ENCODE measurements at places on chromosomes 13 and 19.

- DNase-seq = no peak
Observed at GRCh38 chr13:20387441-20387971, 138.2 kb downstream of the CRYL1 start.

DNA sequence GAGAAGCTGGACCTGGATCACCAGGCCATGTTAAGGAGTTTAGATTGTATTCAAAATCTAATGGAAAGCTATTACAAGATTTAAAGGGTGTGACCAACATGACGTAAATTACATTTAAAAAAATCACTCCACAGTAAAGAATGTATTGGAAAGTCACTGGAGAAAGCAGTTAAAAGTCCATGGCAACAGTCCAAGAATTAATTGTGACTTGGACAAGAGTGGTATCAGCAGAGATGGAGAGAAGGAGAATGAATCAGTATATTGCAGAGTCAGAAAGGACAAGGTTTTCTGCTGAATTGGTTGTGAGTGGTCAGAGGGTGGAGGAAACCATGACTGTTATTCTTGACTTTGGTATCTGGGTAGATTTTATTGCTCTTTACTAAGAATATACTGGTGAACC is 535.1 kb upstream of the SLITRK1 start:
- no peak for DNase-seq

DNA sequence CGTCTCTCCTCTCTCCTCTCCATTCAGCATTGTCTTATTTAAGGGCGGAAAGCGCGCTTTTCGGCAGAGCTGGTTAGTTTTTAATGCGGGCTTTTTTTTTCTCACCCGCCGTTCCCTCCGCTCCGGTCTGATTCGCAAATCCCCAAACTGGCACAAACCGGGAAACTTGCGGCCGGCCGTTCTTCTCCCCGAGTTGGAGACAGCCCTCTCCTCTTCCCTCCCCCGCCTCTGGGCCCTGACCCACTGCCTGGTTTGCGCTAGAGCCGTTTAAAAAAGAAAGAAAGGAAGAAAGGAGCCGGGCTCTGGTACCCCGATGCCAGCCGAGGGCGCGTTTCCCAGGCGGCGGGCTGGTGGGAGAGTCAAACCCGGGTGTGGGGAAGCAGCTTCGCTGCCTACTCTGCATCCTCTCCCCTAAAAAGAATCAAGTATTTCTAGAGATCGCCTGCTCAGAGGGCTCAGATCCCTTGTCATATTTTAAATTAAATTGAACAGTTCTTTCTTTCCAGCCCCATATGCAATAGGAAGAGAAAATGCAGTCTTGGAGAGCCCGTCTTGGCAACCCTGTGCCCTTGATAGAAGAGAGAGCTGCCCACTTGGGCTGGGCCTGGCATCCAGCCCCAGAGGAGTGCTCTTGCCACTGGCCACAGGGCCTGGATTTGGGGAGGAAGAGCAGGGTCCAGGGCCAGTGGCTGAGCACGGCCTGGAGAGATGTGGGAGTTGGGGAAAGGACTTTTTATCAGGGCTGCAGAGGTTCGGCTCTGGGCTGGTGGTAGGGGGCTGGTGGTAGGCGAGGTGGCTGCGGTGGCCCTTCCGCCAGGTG is 19.0 kb downstream of the NFIX start:
- no peak for DNase-seq

- no peak for DNase-seq
Observed at GRCh38 chr19:5210556-5210955, 130.1 kb downstream of the PTPRS start.

DNA sequence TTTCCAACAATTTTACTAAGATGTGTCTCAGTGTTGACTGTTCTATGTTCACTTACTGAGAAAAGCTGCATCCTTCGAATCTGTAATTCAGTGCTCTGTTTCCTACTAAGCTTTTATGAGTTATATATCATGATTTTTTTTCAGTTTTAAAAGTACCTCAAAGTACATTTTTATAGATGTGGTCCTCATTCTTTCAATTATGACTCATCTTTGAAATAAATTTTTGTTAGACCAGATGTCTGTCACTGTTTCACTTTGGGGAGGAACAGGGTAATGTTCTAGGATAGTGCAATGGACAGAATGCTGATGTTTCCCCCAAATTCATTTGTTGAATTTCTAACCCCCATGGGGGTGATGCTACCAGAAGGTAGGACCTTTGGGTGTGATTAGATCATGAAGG is 74.8 kb downstream of the NALCN start:
- DNase-seq = no peak

- DNase-seq = no peak
Observed at GRCh38 chr13:42394361-42394708, 122.4 kb downstream of the AKAP11 start.

GRCh38 chr19:2477732-2478191 is 1.8 kb downstream of the GADD45B start:
- no peak for DNase-seq

- DNase-seq = no peak
Observed at GRCh38 chr13:77979721-77980385, 61.2 kb upstream of the EDNRB start.

DNA sequence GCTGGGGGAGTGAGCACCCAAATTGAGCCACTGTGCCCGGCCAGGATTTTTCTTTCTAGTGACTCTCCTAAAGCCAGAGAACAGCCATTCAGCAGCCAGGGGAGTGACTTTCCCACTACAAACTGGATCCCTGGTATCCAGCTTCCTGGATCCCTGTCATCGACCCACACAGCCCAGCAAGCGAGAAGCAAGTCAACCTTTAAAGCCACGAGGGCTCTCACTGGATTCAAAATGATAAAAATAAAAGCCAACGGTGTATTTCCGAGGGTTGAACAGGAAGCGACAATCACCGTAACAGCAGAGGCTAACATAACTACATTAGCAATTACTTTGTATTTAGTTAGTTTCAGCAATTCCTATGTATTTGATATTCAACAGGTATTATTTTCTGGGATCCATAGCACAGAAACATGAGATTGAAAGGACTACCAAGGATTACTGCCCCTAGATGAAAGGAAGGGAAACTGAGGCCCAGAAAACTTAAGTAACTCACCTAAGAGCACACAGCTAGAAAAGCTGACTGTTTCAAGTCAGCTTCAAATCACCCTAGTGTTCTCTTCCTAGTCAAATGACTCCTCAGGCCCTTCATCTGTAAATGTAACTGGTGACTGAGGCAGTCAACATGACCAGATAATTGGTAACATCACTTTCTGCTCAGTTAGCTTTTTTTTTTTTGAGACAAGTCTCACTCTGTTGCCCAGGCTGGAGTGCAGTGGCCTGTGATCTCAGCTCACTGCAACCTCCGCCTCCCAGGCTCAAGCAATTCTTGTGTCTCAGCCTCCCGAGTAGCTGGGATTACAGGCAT is 2.7 kb downstream of the RFX1 start:
- DNase-seq = no peak

DNA sequence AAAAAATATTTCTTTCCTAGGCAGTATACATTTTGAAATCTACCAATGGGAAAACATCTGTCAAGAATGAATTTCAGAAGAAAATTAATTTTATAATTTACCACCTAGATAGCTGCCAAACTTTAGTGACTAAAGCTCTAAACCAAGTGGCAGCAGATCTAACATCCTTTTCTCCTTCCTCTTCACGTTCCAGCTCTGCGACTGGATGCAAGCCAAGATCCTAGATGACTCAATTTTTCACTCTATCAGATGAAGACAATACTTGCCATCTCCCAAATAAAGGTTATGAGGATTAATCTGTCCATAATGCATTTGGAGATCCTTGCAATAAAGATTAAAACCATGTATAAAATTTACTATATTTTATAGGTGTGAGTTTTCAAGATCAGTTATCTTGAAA is 66.7 kb upstream of the MIR17HG start:
- DNase-seq = no peak

DNA sequence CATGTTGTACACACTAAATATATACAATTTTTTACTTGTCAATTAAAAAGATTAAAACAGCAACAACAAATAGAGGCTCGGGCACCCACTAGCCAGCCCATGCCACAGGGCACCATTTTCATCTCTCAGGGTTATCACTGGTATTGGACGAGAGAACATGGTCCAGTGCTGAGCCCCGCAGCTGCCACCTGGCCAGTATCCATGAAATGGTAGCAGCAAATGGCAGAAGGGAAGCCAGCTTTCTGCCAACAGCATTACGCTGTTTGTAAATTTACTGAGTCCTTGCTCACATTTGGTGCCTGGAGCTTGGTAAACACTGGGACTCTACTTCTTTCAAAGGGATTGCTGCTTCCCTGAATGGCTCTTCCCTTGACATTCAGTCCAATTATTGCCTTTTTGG is 87.9 kb upstream of the WASF3 start:
- DNase-seq = no peak

DNA sequence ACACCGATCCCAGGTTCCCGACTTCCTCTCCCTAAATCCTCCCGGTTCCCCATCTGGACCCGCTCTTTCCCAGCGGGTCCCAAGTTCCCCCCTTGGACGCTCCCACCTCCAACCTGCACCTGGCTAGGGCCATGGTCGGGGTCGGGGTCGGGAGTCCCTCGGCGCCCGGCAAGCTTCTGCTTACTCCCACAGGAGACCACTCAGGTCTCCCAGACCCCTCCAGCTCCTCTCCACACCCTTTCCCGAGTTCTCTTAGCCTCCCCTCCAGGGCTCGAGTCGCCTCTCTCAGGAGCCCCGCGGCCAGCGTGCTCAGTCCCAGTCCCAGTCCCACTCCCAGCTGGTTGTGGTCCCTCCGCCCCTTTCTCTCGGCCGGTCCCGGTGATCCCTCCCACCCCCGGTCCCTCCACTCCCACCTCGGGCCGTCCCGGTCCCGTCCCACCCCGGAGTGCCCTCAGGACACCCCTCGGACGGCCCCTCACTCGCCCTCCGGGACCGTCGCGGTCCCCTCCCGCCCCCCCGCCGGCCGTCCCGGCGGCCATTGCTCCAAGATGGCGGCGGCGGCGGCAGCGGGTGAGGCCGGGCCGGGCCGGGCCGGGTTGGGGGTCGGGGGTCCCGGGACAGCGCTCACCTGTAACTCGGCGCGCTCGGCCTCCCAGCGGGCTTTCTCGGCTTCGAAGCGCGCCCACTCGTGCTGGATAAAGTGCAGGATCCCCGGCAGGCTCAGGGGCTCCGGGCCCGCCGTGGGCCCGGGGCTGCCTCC is at the start of gene FKRP:
Gene FKRP, plus strand, starts transcription at position 537 of the 760 bp plus-strand sequence. CDS start 9,394 bp downstream, outside the sequence.
- DNase-seq = no peak

GRCh38 chr13:33872005-33872351 is 54.0 kb downstream of the RFC3 start:
- no peak for DNase-seq

DNA sequence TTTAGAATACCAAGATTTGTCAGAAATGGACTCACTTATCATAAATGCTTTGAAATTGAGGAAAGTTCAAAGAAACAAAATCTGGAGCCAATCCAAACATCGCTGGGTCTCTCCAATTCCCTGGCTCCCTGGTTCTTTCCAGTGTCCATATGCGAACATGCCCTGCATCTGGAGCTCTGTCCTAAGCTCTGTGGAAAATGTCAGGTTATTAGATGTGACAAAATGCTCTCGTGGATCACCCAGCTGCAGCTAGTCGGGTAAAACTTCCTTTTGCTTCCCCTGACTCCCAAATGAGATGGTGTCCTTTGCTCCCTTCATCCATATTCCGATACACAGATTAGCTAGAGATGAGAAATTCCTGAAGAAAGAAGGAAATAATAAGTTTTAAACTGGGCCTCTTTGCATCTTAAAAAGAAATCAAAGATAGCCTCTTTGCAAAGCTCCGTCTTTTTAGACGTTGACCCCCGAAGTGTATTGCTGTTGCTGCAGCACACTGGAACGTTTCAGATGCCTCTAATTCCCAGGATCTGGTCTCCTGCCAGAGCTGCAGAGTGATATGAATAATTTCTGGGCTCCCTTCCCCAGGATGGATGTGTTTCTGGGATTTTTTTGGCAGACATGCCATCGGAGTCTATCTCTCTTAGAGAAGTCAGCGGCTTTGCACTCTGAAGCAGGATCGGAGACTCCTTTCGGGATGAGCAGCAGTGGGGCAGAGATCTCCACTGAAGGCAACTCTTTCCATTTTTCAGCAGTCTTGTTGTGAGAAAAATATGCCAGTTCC is 102.9 kb downstream of the TEX26 start:
- DNase-seq = no peak

DNA sequence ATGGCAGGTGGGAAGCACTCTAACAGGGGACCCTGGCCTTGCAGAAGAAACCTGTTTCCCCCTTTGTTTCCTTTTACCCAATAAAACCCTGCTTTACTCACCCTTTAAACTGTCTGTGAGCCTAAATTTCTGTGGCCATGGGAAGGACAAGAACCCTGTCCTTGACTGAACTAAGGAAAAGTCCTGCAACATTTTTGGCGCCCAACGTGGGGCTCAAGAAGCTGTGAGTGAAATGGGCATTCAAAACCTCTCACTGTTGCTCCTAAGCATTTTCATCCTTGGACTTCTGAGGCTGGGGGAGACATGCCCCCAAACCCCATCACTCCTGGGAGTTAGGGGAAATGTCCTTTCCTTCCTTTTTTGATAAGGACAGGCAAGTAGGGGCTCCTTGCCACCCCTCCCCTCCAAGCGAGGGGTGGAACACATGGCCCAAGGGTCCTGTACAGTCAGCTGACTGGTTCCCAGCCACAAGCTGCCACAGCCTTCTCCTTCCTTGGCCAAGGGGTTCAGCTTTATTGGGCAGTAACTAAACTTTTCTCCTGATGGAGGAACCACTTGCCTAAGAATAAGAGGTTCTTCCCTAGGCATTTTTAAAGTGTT is 381.6 kb downstream of the KLF5 start:
- DNase-seq = no peak

DNA sequence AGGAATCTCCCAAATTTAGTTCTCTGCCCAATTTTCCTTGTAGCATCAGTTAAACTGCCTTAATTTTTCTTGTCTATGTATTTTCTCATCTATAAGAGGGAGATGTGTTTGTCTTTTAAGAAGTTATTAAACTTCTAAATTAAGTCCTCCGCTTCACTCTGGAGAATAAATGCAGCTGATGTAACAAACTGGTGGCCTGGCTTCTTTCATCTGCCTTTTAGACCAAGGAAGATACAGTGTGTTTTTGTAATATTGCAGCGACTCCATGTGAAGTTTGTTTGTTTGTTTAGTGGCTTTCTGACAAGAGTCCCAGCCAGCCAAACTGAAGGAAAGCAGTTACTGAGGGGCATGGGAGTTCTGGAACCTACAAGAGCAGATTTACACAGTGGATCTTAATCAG is 56.4 kb downstream of the KLF12 start:
- no peak for DNase-seq

GRCh38 chr19:2668175-2668763 is 34.2 kb downstream of the GNG7 start:
- no peak for DNase-seq

DNA sequence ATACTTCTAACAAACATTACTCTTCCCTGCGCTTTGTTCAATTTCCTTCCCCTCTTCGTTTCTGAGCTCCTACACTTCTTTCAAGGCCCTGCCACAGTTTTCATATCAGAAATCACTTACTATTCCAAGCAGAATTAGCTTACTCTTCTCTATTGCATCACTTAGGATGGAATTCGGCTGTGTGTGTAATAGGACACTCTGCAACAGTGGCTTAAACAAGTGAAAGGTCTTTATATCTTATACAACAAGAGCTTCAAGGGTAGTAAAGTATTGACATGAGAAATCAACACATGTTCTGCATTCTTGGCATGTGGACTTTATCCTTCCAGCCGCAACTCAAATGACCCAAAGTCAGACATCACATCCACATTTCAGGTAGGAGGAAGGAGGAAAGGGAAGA is 279.6 kb downstream of the PCDH20 start:
- no peak for DNase-seq

GRCh38 chr19:47711652-47712242 is 1.5 kb upstream of the EHD2 start:
- no peak for DNase-seq

GRCh38 chr19:15259907-15260306 is 27.7 kb upstream of the EPHX3 start:
- no peak for DNase-seq
